ENCODE measurements at places on chromosomes 3 and 15.

- no peak for DNase-seq
Observed at GRCh38 chr15:92161039-92161670, 232.5 kb upstream of the ST8SIA2 start.

DNA sequence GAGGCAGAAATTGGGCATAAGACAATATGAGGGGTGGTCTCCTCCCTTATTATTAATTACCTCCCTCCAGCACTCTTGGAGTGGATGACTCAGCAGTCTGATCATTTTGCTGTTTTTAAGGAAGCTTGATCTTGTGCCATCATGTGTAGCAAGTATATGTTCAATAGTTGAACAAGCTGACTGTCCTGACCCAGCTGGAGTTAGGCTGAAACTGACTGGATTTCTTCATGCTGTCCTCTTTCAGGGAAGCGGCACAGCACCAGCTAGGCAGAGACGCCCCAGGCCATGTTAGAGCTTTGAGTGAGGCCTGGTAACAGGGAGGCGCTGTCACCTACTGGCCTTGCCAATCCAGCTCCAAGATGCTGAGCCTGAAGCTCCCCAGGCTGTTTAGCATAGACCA lies 54.4 kb upstream of the KIF23 start:
- peak; percentile 14 for DNase-seq

- no peak for DNase-seq
Observed at GRCh38 chr15:75706682-75706954, 6.0 kb downstream of the CSPG4 start.

GRCh38 chr3:23172059-23172458 lies 31.1 kb upstream of the UBE2E2 start:
- no peak for DNase-seq

DNA sequence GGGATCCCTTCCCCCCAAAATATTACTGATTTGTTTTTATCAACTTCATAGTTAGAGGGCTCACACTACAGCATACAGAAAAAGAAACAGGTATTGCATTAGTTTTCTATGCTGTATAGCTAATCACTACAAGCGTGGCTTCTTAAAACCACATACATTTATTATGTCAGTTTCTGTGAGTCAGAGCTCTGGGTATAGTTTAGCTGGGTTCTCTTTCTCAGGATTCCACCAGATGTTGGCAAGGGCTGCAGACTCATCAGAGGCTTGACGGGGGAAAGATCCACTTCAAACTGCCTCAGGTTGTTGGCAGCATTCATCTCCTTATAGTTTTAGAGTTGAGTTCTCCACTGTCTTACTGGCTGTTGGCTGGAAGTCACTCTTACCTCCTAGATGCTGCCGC lies 328.0 kb downstream of the NLGN1 start:
- DNase-seq = no peak

GRCh38 chr3:179015551-179016020 lies 56.0 kb downstream of the ZMAT3 start:
- DNase-seq = peak; percentile 92

DNA sequence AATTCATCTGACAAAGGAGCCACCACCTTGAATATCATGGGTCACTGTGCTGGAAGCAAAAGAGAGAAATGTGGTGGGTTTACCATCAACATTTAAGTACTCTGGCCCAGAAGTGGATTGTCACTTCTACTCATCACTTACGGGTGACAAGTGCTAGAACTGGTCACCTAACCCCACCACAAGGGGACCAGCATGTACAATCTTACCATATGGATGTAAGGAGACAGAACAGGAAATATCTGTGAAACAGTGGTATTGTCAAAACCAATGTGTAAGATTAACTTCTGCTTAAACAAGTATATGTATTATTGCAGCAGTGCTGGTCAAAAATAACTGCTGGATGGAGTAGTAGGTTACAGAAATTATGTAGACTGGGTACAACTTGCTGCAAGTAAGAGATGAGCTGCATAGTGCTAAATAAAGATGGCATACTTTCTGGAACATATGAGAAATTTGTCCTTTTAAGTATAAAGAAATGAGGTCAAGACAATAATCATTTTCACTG lies 171.8 kb downstream of the POTEB3 start:
- peak; percentile 0 for DNase-seq

Data from stomach (tissue), 19 donors.